ENCODE measurements at places on chromosomes 4 and X. TPM values are rescaled to one million over a fixed set of nuclear protein-coding genes. Genes with fewer than 3 reads are reported as not detected.

The BEND2 gene
- total RNA-seq = not detected

The SORCS2 gene
- total RNA-seq = 0.31 TPM

The TRIML2 gene
- 0.95 TPM for total RNA-seq

The SCD5 gene
- total RNA-seq = 13.5 TPM

All from hair follicular keratinocyte (primary cell).